ENCODE measurements at places on chromosomes 13 and 19. TPM values are rescaled to one million over a fixed set of nuclear protein-coding genes. Genes with fewer than 3 reads are reported as not detected.

Gene PEG3
- total RNA-seq: 0.34 TPM

GRCh38 chr19:43738780-43739211, 16.0 kb downstream of the SMG9 start:
- H3K4me1 ChIP-seq: peaks cover 20% of the 10 kb centered on the region
- no peaks in the 10 kb centered on the region for H3K27me3 ChIP-seq

Gene LIN37
- 10.1 TPM for total RNA-seq

- peaks cover 22% of the 10 kb centered on the region for H3K4me1 ChIP-seq
- no peaks in the 10 kb centered on the region for H3K27me3 ChIP-seq
- H3K27ac ChIP-seq: no peak overlapping the region
- no peak for DNase-seq
Measured at GRCh38 chr19:35068941-35069634, 27.6 kb downstream of the HPN start.

DNA sequence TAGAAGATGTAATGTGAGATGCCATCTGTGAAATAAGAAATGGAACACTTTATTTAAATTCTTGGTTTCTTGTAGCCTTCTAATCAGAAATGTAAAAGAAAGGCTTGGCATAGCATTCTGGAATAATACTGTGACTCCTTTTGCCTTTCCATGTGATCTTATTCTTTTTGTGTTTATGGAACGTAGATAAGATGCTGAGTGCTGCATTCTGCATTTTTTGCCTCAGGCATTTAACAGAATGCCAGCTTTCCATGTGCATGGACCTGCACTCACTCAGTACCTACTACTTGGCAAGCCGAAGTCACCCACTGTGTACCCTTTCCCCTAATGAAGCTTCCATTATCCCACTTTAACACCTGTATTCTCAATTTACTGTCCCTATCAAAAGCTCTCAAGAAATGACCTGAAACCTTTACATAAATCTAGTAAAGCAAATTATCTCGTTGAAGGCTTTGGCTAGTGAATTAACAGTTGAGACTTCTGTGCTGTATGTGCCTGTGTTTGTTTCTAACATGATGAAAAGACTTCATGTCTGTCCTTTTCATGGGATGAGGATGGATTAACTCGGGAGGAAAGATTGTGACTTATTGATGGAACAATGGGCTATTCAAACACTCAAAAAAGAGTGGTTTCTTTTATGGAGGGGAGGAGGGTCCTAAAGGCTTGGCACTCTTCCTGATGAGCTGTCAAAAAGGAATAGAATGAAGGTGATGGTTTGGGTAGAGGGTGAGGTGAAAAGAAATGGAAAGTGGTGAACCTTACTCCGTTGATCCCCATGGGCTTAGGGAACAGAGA, 44.7 kb upstream of the FRY start:
- H3K27me3 ChIP-seq: 0 out of 2 replicates have a peak, but pooled peaks cover 6% of the 10 kb centered on the region
- no peak overlapping the region for H3K4me3 ChIP-seq
- peaks cover 11% of the 10 kb centered on the region for H3K4me1 ChIP-seq
- H3K27ac ChIP-seq: no peak overlapping the region
- DNase-seq: no peak

Gene THAP8
- total RNA-seq: 1.7 TPM

DNA sequence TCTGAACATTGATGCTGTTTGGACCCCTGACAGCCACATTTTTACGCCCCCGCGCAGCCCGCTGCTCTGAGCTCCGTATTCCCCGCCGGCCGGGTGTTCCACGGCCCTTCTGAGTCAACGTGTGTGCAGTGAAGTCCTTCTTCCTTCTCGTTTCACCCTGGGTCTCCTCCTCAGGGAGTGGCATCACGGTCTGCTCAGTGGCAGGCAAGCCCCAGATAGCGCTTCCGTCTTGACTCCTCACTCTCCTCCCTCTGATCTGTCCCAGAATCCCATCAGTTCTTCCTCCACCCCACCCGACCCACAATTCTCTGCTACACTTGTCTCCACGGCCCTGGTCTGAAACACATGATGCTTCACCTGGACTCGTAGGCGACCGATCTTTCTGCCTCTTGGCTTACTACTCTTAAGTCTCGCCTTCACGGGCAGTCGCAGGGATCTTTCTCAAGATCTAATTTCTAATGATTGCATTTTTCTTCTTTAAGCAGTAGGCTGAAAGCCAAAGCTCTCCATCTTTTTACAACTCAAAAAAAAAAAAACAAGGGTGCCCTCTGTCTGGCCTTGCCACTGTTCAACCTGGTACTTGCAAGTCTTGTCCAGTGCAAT, 33.9 kb downstream of the CCNE1 start:
- no peaks in the 10 kb centered on the region for H3K36me3 ChIP-seq
- peak overlapping the region; percentile 67 for H3K4me3 ChIP-seq
- no peak for DNase-seq
- H3K4me1 ChIP-seq: peaks cover 26% of the 10 kb centered on the region
- H3K27me3 ChIP-seq: no peaks in the 10 kb centered on the region

DNA sequence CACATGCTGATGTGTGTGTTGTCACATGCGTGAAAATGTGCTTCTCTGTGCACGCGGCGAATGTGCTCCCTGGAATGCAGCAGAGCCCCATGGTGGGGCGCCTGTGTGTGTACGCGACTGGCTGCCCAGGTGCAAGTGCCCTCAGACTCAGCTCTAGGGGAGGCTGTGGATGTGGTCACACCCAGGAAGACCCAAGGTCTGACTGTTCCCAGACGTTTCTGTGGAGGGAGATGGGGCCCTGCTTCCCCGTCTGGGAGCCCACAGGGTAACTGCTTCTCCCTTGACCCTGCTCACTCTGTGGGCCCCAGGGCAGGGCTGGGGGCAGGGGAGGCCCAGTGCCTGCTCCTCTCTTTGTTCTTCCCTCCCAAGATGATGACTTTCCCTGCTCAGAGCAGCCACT, 7.9 kb upstream of the UQCR11 start:
- peaks cover 13% of the 10 kb centered on the region for H3K4me1 ChIP-seq
- H3K27me3 ChIP-seq: no peaks in the 10 kb centered on the region
- no peak overlapping the region for H3K4me3 ChIP-seq

Gene ZMYM5
- 9.6 TPM for total RNA-seq

GRCh38 chr13:25958986-25959385, 92.8 kb downstream of the SHISA2 start:
- peaks cover 48% of the 10 kb centered on the region for H3K27me3 ChIP-seq
- H3K27ac ChIP-seq: no peak overlapping the region
- no peak for DNase-seq
- no peaks in the 10 kb centered on the region for H3K36me3 ChIP-seq
- H3K4me3 ChIP-seq: no peak overlapping the region
- H3K4me1 ChIP-seq: no peaks in the 10 kb centered on the region

Gene LNX2
- total RNA-seq: 12.1 TPM

- H3K27ac ChIP-seq: no peak overlapping the region
- H3K36me3 ChIP-seq: no peaks in the 10 kb centered on the region
- H3K4me1 ChIP-seq: no peaks in the 10 kb centered on the region
- no peak for DNase-seq
- H3K4me3 ChIP-seq: no peak overlapping the region
Measured at GRCh38 chr13:112985803-112986408, 16.9 kb downstream of the MCF2L start.

Gene EBI3
- total RNA-seq: 1.2 TPM

DNA sequence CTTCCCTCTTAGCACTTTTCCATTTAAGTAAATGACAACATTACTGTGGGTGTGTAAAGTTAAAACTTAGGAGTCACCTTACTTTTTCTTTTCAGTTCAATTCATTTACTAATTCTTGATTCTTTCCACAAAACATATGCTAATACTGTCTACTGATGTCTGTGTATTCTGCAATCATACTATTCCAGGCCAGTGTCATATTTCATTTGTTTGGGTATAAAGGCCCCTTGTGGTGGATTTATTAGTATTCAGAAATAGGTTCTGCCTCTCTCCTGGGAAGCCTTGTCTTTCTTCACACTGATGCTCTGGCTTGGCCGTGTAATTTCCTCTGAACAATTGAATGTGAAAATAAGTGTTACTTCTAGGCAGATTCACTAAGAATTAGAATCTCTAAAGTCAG, 621.9 kb upstream of the SPRY2 start:
- H3K27ac ChIP-seq: no peak overlapping the region
- DNase-seq: no peak
- no peaks in the 10 kb centered on the region for H3K36me3 ChIP-seq
- H3K4me1 ChIP-seq: no peaks in the 10 kb centered on the region

Gene TNFRSF19
- total RNA-seq: 1.1 TPM
